ENCODE measurements at places on chromosomes 12 and 14.

DNA sequence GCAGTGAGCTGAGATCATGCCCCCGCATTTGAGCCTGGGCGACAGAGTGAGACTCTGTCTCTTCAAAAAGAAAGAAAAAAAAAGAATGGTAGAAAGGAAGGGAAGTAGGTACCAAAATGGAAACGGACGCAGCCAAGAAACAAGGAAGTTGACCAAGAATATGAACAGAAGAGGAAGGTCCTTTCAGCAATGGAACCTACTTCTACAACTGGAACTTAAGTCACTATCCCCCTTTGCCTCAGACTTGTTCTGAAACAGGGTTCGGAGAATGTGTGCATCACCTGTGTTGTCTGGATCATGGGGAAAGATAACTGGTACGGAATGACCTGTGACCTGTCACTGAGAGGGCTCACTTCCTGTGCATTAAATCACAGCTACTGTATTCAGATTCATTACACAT lies 43.9 kb upstream of the RNASE1 start:
- no peak for DNase-seq

DNA sequence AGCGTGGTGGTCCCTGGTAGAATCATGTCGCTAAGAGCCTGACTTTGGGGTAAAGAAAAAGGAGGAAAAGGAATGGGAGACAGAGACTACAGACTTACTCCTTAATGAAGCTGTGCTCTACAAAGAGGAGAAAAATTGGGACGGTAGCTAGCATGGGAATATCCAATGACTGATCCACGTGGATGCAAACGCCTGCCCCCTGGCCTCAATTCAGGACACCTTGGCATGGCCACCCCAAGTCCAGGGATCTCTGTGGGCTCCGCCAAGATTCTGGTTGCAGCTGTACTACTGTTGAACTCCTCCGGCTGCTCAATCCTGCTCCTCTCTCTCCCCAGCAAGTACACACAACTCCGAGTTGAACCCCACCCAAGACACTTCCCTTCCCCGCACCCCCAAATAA lies 70.5 kb upstream of the DIO3 start:
- no peak for DNase-seq

- DNase-seq, result no peak
Observed at GRCh38 chr12:93572712-93573551, 457 bp downstream of the SOCS2 start.

DNA sequence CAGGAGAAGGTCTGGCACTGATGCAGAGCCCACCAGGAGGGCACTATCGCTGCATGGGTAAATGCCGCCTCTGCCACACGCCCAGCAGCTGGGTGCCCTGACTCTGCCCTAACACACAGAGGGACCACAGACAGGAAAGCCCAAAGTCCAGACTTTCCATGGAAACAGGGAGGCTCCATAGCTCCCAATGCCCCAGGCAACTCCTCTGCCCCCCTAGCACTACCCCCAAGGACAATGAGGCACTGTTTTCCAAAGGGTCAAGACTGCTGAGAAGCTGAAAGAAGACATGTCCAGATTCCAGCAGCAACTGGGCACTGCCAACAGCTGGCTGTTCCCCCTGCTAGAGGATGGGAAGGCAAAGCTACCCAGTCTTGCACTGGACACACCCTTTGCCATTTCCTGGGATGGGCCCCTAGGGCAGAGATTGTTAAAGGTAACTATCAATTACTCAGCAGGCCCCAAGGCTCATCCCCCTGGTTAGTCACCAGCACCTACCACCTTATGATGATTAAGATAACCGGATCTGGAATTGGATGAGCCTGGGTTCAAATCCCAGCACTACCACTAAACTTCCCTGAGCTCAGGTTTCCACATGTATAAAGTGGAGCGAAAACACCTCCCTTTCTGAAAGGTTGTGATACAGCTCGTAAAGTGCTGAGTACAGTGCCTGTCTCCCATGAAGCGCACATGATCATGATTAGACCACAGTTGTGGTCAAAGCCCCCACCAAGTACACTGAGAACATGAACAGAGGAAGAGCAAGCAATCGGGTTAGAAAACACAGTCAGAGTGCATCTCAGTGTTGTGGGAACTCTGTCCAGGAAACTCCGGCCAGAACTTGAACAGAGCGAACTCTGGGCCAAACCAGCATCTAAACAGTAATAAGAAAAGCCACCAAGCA lies 3.3 kb downstream of the PXN start:
- no peak for DNase-seq

Measured in SIG-M5 (cell line).